Osteoblast (primary cell): ENCODE measurements at places on chromosomes 2 and 18.
A peak's percentile ranks its signal among the peaks of the same experiment; 100 is the strongest.

DNA sequence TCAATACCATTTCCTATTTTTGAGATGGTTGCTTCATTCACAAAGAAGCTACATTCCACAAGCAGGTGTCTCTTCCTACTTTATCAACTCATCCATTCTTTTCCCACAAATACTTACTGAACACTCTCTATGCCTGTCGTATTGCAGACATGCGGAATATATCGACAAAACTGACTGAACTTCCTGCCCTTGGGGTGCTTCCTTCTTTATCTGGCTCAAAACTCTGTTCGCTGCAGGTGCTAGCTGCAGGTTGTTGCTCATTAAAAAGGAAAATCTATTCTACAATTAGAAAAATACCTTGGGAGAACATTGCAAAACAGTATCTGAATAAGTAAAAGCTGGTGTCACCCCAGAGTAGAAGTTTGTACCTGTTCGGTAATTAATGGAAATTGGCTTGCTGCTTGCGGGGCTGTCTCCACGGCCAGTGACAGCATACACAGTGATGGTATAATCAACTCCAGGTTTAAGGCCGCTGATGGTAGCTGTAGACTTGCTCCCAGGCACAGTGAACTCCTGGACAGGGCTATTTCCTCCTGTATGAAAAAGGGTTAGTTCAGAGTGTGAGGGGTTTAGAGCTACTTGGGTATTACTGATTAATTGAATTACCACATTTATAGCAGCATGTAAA, 52.1 kb downstream of the FN1 start:
- DNase-seq, result peak; percentile 29

DNA sequence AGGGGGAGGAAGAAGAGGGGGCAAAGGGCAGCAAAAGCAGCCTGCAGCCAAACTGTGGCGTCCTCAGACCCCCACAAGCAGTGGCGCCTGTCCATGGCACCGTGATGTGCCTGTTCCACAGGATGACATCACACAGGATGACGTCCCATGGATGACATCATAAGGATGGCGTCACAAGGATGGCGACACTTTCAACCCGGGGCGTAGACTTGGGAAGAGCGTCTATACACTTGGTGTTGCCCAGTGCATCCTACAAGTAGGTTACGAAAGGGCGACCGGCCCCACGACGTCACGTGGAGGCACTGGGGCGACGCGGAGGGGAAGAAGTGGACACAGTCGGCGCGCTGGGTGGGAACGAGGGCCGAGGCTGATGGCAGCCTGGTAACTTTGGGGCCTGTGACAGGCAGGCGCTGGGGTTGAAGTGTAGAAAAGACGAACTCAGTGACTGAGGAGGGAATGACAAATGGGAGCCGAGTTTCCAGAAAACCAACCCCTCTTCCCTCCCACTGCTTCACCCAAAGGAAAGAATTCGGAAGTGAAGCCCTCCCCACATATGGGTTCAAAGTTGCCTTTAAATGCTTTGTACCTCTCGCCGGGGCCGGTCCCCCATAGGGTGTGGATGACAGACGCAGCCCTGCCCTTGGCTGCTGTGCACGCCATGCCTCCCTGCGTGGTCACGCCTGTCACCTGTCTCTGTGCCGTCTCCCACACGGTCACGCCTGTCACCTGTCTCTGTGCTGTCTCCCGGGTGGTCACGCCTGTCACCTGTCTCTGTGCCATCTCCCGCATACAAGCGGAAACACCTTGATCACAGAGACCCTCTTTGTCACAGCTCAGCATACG, 13.4 kb upstream of the KCNG2 start:
- peak; percentile 84 for DNase-seq

- peak; percentile 88 for DNase-seq
Measured at GRCh38 chr2:216648105-216648504, 14.9 kb downstream of the IGFBP2 start.

DNA sequence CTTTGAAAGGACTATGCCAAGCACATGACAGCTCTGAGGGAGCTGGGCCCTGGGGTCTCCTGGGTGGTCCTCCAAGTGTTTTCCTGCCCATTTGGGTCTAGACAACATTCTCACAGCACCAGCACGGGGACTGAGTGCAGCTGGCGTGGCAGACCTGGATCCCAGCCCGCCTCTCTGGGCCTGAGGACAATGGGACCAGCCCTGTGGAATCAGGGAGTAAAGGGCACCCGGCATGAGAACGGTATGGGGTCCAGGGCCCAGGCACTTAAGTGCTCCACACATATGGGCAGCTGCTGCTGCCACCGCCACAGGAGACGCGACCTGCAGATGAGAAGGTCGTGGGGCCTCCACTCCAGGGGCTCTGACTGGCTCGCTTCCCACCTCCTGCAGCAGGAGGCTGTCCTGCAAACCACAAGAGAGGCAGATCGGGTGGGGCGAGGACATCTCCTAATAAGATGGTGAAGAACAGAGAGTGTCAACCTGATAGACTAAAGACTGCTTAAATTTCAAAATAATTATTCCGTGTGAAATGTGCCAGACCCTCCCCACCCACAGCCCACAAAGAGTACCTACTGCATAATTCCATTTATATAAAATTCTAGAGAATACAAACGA, 46.3 kb downstream of the FAM178B start:
- DNase-seq, result no peak
